ENCODE measurements at places on chromosomes 1 and 21.

- DNase-seq: no peak
These were observed 73.8 kb upstream of the VAV3 start for GRCh38 chr1:108038653-108039236.

- peak; percentile 38 for DNase-seq
These were observed 46.4 kb upstream of the SLC22A15 start for GRCh38 chr1:115929881-115930280.

- no peak for DNase-seq
These were observed 669.4 kb downstream of the SMYD3 start for GRCh38 chr1:245837718-245838117.

DNA sequence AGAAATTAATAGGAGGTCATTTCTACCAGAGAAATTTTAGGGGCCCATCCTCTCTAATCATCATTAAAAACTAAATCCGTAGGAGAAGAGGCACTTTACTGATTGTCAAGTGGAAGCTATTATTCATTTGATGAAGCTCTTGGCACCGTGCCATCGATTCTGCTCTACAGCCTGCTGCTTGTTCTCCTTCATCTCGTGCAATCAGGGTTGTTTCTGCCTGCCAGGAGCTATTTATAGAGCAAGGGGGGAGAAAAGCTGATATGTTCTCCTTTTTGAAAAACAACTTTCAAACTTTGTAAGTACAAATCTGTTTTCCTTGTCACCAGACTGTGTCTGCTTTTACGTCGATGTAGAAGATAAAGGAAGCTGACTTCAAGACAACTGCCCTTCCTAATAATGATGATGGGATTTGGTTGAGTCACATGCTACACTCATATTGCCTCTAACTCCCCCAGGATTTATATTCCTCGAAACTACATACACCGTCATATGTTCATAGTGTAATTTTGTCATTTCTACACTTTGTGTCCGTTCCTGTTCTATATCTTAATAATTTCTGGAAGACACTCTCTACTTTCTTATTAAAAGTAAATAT is 169.6 kb upstream of the LHX8 start:
- DNase-seq: no peak

DNA sequence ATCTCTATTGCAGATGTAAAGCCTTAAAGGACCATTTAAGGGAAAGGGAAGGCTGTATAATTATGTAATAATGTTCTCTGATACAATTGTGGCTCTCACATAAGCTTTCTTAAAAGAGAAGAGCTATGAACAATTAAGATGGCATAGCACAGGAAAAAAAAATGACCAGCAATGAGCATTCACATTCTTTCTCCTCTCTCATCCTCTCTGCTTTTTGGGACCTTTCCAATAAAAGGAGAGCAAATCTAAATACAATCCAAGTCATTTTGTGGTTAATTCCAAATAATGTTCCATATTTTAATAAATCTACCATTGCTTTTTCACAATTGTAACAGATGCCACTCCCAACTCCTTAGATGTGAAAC is 23.5 kb downstream of the SMYD3 start:
- no peak for DNase-seq

- peak; percentile 5 for DNase-seq
These were observed 32.4 kb upstream of the PGBD5 start for GRCh38 chr1:230458509-230458908.

DNA sequence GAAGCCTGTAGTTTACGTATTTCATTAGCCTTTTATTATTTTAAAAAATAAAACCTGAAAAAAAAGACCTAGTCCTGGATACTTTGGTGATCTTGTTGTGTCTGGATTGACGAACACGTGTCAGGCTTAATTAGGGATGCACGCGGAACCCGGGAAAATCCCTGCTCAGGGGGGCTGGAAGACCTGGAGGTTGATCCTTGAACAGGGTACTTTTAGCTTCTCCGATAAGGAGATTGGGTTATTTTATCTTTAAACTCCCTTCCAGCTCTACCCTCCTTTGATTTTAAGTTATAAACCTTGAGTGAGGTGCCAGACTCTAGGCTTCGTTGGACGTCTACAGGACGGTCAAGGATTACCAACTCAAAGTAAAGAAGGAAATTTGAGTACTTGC is 552 bp upstream of the ZNF691 start:
- no peak for DNase-seq

- peak; percentile 57 for DNase-seq
These were observed 72.3 kb downstream of the RGL1 start for GRCh38 chr1:183877053-183877720.

DNA sequence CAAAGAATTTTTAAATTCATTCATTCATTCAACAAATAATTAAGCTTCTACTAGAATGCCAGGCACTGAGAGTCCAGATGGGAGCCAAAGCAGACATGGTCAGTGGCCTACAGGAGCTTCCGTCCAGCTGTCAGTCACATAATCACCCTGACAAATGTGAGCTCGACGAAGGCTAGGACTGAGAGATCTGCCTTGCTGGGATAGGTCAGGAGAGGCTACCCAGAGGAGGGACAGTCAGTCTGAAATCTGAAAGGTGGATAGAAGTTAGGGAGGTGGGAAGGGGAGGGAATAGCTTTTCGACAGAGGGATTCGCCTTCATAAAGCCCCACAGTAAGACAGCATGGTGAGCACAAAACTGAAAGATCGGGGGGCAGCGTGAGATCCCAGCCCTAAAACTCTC is 8.3 kb downstream of the EPHX1 start:
- DNase-seq: no peak

DNA sequence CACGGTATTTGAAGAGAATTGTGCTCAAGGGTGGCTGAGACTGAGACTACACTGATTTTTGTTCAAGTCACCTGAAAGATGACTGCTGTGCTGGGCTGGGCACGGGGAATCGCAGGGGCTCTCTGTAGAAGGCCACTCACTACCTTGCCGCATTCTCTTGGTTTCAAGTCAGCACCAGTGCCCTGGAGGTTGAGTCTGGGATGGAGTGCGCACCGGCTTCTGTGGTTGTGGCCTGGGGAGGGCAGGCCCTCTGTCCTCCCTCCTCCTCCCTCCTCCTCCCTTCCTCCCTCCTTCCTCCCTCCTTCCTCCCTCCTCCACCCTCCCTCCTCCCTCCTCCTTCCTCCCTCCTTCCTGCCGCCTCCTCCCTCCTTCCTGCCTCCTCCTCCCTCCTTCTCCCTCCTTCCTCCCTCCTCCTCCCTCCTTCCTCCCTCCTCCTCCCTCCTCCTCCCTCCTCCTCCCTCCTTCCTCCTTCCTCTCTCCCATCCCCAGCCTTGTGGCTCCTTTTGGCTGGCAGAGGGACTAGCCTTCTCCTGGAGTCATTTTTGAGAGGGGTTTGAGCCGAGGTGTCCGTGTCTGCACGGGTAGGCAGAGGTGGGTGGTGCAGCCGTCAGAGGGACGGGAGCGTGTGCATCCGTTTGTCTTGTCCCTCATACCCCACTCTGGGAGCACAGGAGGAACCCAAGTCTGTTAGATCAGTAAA is 9.5 kb downstream of the RER1 start:
- DNase-seq: no peak

GRCh38 chr1:101043776-101044175 is 18.2 kb upstream of the DPH5 start:
- DNase-seq: peak; percentile 21

- DNase-seq: no peak
These were observed 9.7 kb upstream of the UMODL1 start for GRCh38 chr21:42061195-42061985.

GRCh38 chr21:43866260-43866629 is 1.2 kb downstream of the AGPAT3 start:
- peak; percentile 71 for DNase-seq

DNA sequence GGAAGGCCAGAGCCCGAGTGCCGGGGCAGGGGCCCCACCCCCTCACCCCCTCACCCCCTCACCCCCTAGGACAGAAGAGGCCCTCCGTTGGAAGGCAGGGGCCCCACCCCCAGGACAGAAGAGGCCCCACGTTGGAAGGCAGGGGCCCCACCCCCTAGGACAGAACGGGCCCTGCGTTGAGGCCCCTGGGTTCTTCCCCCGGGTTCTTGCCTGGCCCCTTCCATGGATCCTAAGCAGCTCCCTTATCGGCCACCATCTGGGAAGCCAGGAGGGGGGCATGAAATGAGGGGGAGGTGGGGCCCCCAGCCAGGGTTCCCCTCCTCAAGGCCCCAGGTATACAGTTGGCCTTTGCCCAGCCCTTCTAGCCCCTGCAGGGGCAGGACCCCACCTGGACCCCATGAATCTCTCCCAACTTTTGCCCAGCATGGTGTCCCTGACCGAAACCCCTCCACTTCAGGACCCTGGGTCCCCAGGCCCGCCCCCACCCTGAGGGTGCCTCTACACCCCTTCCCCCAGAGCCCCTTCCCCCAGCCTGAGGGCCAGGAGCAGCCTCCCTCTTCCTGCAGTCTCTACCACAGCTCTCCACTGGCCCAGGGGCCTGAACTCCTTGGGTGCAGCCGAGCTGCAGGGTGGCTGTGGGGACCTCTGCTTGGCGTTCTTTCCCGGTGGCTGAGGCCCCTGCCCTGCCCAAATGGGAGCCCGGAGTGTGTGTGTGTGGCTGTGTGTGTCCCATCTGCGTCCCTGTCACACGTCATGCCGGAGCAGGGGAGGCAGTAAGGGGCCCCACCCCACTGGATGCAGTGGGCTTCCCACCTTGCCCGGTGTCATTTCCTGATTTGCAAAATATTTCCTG is 4.3 kb upstream of the VWA1 start:
- DNase-seq: no peak

DNA sequence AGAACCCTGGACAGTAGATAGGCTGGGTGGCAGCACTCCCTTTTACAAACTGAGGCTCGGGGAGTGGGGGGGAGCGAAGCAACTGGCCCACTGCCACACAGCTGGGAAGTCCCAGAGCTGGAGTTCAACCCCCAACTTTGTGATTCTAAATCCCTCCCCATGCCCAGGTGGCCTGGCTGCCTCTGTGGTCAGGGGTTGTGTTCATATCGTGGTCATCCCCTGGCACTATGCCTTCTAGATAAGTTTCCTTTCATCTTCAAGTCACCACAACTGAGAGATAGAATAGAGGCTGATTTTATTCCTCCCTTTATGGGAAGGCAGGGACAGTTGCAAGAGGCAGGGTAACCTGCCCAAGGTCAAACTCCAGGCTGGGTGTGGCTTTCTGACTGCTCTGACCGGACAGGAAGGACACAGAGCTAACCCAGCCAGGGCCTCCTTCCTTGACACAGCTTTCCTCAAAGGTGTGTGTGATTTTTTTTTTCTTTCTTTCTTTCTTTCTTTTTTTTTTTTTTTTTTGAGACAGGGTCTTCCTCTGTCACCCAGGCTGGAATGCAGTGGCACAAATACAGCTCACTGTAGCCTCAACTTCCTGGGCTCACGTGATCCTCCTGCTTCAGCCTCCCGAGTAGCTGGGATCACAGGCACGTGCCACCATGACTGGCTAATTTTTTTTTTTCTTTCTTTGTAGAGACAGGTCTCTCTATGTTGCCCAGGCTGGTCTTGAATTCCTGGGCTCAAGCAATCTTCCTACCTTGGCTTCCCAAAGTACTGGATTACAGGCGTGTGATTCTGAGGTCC is 18.4 kb upstream of the TNFRSF1B start:
- peak; percentile 59 for DNase-seq

DNA sequence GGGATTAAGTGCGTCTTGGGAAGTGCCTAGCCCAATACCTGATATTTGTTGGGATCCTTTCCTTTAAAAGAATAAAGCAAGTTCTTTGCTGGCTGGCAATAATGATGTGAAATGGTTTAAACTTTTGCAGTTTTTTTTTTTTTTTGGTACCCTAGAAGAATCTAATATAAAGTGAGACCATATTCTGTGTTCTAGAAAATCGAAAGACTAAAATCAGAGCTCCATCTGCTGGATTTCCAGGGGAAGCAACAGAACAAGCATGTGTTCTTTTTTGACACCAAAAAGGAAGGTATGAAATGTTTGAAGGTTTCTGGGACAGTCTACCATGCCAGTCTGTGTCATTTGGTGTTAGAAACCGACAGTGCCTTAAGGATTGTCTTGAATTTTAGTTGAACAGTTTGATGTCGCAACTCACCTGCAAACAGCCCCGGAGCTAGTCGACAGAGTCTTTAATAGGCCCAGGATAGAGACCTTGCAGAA is 6.4 kb downstream of the UTP11 start:
- DNase-seq: peak; percentile 51

DNA sequence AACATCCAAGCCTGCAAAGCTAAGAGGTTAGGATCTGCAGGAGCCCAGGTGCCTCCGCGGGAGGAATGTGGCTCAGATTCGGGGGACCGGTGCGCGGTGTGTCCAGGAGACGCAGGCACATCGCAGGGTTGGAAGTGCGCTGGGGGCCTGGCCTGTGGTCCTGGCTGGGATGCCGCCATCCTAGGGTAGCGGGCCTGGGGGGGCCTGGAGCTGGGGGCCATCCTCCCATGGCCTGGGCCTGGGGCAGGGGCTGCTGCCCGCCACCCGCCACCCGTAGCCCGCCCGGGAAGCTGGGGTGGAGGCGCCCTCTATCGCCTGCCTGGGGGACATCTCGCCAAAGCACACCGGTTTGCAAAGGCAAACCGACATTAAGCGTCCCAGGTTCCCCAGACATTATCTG is 170.6 kb upstream of the ARHGEF16 start:
- no peak for DNase-seq

DNA sequence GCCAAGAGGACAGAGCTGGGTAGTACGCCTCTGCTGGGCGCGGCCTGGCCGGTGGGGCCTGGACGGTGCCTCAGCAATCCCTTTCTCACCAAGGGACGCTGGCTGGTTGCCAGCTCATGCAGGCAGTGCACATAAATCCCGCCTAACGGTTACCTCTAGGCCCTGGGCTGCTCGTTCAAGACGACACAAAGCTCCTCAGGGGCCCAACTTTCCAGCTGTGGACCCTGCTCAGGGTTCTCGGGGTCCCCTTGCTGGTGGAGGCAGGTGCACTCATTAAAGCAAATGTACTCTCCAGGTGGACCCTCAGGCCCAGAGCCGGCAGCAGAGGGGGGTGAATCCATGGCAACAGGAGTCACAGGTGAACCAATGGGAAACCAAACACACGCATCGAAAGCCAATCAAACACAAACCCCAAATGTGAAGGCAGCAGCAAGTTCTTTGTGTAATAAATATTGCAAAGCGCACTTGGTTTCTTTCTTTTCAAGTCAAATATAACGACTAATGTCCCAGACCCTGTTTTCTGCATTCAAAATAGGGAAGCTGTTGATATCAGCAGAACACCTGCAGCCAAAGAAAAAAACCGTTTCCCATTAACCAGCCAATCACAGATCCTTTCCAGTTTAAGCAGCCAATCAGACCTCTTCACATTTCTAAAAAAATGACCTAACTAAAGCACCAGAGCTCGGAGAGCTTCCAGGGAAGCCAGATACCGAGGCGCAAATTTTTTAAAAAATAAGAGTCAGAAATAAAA is 26.1 kb upstream of the CLSTN1 start:
- DNase-seq: no peak

GRCh38 chr1:25675729-25676476 is 59.3 kb downstream of the MAN1C1 start:
- no peak for DNase-seq

Measured in fibroblast of villous mesenchyme (primary cell).